ENCODE measurements at places on chromosomes 12 and 14.
A peak's percentile ranks its signal among the peaks of the same experiment; 100 is the strongest.

- DNase-seq = no peak
Observed at GRCh38 chr12:1870998-1871917, 47.2 kb downstream of the CACNA2D4 start.

DNA sequence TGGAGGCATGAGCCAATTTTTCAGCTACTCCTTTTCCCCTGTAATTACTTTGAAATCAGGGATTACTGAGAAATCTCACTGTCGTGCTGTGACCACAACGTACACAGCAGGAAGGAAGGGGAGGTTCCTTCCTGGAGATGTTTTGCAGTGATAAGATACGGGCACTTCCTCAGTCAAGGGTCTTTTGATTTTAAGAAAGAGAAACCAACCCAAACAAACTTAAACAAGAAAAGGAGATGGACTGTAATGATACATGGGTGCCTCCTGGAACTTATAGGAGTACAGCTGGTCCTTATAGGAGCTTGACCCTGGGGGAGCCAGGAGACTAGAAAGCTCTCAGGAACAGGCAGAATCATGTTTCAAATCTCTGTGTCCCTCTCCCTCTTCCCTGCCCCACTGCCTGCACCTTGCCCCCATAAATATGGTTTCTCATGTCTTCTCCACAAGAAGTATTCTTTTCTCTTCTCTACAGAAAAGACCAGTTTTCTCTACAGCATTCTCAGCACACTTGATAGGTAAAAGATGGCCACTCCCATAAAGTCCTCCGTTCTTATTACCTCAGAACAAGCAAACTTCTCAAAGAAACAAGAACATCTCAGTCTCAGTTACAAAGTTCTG, 281.1 kb upstream of the AMIGO2 start:
- peak; percentile 27 for DNase-seq

DNA sequence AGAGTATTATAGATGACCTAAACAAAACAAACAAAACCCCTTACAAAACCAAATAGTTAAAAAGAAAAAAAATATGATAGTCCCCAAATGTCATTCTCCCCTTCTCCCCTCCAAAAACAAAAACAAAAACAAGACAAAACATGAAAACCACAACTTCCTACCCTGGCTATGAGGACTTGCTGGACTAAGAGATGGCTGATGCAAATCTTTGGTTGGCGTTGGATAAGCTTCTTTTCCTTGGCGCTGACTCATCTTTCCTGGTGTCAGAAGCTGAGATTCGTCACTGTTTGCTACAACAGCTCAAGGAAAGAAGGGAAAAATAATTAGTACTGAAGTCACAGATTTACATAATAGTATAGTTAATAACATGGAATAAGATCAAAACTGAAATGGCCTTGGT, 102.5 kb upstream of the BBS10 start:
- DNase-seq = no peak

GRCh38 chr14:85917716-85918115, 387.8 kb downstream of the FLRT2 start:
- DNase-seq = no peak

- peak; percentile 42 for DNase-seq
Observed at GRCh38 chr12:12582193-12582881, 19.7 kb upstream of the DUSP16 start.

DNA sequence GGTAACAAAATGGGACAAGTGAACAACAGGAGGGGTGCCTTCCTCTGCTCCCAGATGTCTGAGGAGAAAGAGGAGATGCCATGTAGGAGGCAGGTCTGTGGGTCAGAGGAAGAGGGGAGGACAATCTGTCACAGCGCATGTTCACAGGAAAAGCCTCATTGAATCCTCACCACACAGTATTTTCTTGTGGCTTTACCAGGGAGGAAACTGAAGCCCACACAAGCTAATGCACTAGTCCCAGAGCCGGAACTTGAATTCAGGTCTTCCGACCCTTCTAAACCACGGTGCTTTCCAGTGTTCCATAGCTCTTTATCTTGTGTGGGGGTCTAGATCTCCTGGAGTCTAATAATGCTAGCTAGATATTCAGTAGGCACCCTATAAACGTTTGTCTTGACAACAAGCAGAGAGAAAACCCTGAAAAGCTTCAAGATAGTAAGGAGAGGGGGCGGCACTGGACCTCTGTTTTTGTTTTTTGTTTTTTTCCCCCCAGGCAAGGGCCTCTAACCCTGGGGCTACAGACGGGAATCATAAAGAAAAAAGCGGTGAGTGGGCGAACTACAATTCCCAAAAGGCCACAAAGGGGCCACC, 371 bp upstream of the SHMT2 start:
- DNase-seq = no peak

DNA sequence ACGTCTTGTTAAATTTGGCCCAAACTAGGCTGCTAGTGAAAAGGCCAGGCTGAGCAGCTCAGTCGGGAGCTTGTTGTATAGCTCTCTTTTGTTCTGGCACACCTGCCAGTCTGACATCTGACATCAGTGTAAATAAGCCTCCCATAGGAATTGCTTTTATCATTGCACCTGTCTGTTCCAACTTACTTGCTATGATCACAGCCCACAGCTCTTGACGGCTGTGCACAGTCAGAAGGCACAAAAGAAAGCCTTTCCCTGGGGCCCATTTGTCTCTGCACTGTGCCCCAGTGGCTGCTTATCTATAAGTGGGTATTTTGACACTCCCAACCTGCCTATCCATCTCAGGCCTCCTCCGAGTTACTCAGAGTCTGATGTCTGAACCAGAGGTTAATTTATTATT, 324.5 kb downstream of the NUAK1 start:
- DNase-seq = no peak

- DNase-seq = no peak
Observed at GRCh38 chr12:114729731-114730130, 45.8 kb upstream of the TBX3 start.

GRCh38 chr14:103514596-103515421, 7.8 kb downstream of the CKB start:
- no peak for DNase-seq

DNA sequence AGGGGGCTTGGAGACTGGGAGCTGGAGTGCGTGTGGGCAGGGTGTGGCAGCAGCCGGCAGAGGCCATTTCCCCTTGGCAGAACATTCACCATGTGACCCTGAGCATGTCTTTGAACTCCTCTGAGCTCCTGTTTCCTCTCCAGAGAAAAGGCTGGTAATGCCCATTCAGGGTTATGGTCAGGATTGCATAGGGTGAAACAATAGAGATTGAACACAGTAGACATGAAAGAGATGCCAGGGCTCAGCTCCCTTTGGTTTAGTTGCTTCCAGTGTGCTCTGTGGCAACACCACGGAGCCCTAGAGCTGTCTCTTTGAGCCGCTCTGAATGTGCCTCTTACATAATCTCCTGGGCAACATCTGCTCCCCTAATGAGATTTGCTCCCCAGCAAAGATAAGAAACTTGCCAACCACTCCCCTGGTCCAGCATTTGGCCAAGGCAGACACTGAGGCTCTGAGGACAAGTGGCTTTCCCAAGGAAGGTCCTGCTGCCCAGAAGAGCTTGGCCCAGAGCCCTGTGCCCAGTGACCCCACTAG, 4.6 kb downstream of the IFI27 start:
- DNase-seq = no peak

GRCh38 chr14:71021347-71022011, 114.2 kb downstream of the PCNX1 start:
- no peak for DNase-seq

DNA sequence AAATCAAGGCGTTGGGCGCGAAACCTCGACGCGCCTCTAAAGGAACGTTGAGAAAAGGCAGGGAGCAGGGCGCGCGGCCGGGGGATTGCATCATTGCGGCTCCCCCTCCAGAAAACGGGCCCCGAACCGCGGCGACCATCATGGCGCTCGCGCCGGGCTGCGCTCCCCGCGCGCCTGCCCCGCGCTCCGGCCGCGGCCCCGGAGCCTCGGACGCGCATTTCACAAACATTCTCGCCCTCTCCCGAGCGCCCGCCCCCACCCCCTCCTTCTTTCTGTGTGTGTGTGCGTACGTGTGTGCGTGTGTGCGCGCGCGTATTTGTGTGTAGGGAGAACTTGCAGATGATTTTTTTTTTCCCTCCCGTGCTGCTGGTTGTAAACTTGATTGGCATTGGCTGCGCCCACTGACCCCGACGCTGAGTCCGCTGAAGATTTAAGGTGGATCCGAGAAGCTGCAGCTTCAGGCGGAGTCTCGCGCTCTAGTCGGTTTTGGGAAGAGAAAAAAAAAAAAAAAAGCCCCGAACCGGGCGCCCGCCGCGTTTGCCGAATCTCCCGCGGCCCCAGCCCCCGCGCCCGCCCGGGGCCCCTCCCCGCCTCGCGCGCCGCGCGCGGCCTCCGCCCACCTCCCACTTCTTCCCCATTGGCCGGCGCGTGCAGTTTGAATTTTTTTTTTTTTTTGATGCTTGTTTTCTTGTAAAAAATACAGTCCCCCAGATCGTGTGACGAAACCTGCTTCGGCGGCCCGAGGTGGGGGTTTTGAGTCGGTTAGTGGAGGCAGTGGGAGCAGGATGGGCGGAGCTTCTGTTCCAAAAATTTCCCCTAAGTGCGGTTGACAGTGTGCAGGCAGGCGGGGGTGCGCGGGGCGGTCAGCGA, 8.2 kb downstream of the CDKN1B start:
- DNase-seq = peak; percentile 96

- DNase-seq = no peak
Observed at GRCh38 chr12:101824831-101825230, 5.9 kb downstream of the GNPTAB start.

GRCh38 chr12:22876262-22876661, 251.3 kb downstream of the ETNK1 start:
- DNase-seq = no peak

DNA sequence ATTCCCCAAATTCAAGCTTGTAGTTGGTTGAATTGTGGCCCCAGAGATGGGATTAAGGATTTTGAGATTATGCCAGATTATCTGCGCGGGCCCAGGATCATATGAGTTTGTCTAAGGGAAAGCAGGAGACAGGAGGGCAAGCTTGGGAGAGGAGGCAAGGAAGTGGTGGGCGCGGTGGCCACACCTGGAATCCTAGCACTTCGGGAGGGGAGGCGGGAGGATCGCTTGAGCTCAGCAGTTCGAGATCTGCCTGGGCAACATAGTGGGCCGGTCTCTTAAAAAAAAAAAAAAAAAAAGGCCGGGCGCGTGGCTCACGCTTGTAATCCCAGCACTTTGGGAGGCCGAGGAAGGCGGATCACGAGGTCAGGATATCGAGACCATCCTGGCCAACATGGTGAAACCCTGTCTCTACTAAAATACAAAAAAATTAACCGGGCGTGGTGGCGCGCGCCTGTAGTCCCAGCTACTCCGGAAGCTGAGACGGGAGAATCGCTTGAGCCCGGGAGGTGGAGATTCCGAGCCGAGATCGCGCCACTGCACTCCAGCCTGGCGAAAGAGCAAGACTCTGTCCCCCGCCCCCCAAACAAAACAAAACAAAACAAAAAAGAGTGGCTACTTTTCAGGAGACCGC, 881 bp upstream of the PUS1 start:
- DNase-seq = peak; percentile 50

GRCh38 chr12:105765053-105766014, 373.4 kb downstream of the NUAK1 start:
- no peak for DNase-seq

DNA sequence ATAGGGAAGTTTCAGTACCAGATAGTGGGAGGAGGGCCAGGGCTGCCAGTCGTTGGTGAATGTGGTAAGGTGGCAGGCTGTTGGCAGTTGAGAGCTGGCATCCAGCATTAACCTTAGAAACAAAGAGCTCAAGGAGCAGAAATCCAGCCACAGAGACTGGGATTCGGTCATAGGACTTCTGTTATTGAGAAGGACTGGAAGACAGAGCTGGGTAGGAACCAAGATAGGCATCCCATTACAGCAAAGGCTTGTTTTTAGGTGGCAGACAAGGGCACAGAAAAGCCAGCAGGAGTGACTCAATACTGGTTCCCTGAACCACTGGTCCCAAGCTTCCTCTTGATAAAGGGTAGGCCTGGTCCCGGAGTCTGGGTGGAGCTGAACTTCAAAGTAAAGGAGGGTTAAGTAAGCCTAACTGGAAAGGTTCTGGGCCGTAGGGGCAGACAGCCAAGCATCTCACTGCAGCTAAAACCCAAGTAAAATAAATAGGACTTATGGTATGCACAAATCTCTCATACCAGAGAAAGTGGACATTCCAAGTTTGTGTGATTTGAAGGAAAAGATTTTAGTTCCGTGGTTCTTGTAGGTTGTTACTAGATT, 147.9 kb downstream of the ETV6 start:
- DNase-seq = peak; percentile 87

GRCh38 chr12:78308701-78309100, 478.0 kb downstream of the NAV3 start:
- no peak for DNase-seq

- DNase-seq = no peak
Observed at GRCh38 chr14:56808110-56808382, 2.2 kb downstream of the OTX2 start.

DNA sequence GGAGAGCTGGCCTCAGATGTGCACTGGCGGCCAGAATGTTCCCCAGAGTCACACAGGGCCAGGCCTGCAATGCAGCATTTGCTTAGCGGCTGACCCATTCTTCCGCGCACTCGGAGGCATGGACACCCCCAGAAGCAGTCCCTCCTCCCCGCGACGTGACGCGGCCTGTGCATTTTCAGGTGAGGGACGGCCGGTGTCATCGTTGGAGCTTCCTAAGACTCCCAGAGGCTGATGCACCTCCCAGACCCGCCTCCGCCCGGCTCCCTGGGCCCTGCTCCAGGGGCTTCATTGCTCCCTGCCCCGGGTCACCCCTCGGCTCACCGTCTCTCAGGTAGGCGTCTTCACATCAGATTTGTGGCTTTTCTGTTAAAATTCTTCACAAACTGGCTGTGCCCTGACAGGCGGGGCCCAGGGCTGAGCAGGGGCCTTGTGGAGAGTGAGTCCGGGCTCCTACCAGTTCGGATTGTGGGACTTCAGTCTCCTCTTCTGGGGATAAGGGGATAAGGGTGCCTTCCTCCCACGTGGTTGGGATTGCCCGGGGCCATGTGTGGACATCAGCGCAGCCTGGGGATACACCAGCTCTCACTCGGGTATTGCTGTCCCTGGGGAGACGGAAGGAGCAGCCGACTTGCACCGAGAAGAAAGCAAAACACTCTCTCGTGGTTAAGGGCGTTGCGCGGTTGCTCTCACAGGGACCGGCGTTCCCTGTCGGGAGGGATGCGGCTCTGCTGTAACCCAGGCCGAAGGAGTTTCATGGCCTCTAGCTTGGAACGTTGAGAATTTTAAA, 249.1 kb downstream of the ADGRD1 start:
- no peak for DNase-seq

GRCh38 chr12:121060149-121061001, 21.3 kb upstream of the OASL start:
- DNase-seq = peak; percentile 55

GRCh38 chr14:90890322-90891020, 74.2 kb upstream of the TTC7B start:
- no peak for DNase-seq

GRCh38 chr12:109783965-109784244, 49.3 kb downstream of the TRPV4 start:
- DNase-seq = no peak

DNA sequence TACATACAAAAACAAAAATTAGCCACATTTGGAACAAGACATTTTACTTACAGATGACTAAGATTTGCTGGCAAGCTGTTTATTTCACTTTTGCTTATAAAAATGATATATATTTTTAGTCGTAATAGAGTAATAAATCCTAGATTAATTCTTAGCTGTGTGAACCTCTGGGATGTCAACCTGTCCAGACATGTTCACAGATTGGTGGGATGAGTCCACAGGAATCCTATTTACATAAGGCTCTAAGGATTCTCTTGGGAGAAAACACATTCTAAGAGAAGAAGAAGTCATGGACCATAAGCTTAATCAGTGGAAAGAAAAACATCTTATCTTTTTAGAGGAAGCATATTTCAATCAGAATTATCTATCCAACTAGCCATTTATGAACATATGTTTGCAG, 797.4 kb downstream of the C12orf50 start:
- DNase-seq = no peak

- DNase-seq = no peak
Observed at GRCh38 chr12:114767906-114768722, 84.1 kb upstream of the TBX3 start.

Data from HL-60 (cell line).